ENCODE measurements at places on chromosomes 3 and 15. TPM values are rescaled to one million over a fixed set of nuclear protein-coding genes. Genes with fewer than 3 reads are reported as not detected.

The ACOX2 gene
- 1.5 TPM for total RNA-seq

The PATL2 gene
- 0.09 TPM for total RNA-seq

The MED12L gene
- total RNA-seq: 0.05 TPM

The SCG3 gene
- 0.60 TPM for total RNA-seq

The BUB1B gene
- 12.8 TPM for total RNA-seq

The LACTB gene
- total RNA-seq: 45.1 TPM

The C3orf85 gene
- total RNA-seq: not detected

GRCh38 chr3:144112437-144112836, 140.8 kb downstream of the DIPK2A start:
- no peak for DNase-seq

GRCh38 chr15:42348083-42348482, 11.2 kb upstream of the CAPN3 start:
- DNase-seq: no peak

DNA sequence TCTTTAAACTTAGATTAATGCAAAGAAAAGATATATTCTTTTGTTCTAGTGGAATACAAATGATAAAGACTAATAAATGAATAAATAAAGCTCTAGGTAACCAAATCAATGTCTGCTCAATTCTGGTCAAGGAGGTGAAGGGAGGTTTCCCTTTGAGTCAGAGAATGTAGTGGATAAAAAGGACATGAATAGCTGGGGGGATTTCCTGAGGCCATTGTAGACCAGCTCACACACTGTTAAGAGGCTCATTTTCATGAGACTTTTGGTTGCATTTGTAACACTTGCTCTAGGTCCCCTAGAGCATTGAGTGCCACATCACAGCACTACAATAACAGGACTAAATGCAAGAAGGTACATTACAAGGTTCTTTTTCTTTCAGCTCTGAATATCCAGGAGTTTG, 170.7 kb downstream of the TIGIT start:
- no peak for DNase-seq

GRCh38 chr3:168250415-168250861, 154.7 kb upstream of the GOLIM4 start:
- peak; percentile 2 for DNase-seq

DNA sequence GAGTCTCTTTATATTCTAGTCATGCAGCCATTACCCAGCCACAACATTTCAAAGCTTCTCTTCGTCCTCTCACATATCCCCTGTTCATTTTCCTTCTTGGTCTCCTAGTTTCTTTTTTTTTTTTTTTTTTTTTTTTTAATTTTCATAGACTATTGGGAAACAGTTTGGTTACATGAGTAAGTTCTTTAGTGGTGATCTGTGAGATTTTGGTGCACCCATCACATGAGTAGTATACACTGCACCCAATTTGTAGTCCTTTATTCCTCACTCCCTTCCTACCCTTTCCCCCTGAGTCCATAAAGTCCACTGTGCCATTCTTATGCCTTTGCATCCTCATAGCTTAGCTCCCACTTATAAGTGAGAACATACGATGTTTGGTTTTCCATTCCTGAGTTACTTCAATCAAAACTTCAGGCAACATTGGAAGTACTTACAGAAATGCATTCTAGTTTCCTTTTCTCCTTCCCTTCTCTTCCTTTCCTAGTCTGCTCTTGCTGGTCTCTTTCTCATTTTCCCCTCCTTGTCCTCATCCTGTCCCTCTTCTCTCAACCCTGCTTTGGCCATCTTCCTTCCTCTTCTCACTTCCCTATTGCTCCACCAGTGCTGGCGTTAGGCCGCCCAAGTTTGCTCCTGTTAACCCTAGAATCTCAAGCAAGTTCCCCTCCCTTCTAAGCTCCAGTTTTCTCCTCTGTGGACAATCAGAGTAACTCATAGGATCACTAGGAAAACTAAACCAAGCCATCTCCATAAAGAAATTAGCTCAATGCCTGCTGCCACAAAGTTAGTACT, 4.8 kb downstream of the ATP8B4 start:
- no peak for DNase-seq

DNA sequence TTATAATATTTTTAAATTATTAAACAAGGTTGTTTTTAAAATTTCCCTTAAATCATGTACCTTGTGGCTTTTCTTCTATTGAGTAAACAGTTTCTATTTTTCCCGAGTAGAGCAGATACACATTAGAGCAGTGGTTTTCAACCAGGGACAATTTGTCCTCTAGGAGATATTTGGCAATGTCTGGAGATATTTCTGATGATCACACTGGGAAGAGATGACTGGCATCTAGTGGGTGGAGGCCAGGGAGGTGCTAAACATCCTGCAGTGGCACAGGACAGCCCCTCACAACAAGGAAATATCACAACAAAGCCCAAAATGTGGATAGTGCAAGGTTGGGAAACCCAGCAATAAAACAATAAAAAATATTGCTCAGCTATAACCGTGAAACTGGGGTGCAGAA, 113.0 kb upstream of the PTPRG start:
- no peak for DNase-seq

GRCh38 chr15:41584636-41585126, 25.7 kb downstream of the TYRO3 start:
- no peak for DNase-seq

- DNase-seq: peak; percentile 24
Measured at GRCh38 chr15:89999676-90000185, 1.4 kb upstream of the ZNF710 start.

DNA sequence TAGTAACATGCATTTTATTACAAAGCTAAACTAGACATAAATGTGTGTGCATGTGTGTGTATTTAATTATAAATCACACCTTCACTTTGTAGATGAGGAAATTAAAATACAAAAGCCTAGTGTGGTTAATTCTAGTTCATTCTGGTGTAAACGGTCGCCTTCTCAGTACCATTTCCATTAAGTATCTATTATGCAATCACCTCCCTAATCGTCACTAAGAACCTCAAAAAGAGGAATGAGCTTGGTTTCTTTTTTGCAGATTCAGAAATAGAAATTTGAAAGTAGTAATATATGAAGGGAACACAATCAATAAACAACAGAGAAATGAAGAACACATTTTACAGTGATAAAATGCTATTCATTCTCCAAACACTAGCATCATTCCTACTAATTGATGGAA, 233.2 kb downstream of the ZBBX start:
- DNase-seq: no peak

DNA sequence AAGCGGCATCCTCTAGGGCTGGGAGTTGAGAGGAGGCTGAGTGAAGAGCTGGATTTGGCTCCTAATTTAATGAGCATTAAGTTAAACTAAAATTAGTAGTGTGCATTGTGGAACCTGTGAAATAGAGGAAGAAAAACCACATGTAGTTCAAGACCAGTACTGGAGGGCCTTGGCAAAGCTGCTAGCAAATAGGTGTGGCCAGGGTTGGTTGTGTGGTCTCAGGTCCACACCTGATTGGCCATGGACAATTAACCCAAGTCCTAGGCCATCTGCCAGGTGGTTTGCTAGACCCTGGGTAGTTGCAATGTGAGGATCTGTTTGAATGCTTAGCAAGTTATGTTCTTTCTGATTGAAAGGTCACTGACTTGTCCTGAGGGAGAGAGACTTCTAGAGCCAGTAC, 275.5 kb downstream of the PDCD6IP start:
- no peak for DNase-seq

DNA sequence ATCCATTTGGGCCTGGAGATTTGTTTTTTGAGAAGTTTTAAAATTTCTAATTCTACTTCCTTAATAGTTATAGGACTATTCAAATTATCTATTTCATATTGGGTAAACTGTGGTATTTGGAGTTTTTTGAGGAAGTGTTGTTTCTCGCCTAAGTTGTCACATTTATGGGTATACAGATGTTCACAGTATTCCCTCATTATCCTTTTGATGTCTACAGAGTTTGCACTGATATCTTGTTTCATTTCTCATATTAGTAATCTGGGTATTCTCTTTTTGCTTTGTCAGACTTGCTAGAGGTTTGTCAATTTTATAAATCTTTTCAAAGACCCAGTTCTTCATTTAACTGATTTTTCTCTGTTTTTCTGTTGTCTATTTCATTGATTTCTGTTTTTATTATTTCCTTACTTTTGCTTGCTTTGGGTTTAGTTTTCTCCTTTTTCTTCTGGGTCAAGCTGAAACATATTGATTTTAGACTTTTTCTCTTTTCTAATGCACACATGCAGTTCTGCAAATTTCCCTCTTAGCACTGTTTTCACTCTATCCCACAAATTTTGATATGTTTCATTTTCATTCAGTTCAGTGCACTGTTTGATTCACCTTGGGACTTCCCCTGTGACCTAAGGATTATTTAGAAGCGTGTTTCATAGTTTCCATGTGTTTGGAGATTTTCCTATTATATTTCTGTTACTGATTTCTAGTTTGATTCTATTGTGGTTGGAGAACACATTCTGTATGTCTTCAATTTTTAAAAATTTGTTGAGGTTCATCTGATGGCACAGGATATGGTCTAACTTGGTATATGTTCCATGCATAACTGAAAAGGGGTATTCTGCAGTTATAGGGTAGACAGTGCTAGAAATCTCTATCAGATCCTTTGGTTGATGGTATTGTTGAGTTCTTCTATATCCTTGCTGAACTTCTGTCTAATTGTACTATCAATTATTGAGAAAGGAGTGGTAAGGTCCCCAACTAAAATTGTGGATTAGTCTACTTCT, 79.6 kb downstream of the SUMF1 start:
- no peak for DNase-seq

DNA sequence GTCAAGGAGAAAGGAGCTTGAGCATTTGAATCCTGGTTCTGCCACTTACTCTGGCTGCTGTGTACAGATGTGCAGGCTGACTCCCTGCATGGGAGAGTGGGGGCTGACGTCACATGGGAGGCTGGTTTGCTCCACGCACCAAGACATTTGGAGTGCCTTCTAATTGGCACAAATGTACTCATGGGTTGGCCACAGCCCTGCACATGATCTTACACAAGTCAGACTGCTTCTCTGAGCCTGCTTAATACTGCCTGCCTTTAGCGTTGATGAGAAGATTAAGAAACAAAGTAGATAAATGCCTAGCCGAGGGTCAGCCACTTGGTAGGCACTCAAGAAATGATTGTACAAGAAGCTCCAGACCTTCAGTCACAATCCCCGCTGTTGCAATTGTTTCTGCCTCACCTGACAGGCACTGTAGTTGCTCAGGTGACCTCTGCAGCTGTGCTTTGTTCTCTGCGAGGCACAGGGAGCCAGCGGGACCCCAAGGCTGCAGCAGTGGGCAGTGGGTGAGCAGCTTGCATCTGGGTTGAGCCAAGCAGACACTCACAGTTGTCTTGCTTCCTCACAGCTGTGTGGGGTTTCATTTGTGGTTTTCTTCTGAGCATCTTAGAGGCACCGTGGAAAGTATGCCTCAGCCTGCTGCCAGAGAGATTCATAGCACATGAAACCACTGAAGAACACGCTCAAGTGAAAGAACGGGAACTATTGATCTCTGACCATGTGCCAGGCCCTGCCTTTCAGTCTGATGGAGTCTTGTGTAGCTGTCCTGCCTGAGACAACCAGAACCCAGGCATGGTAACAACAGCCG, 33.1 kb downstream of the GRK7 start:
- DNase-seq: peak; percentile 13

All from dermis blood vessel endothelial cell (primary cell).